ENCODE measurements at places on chromosomes 13 and 19. TPM values are rescaled to one million over a fixed set of nuclear protein-coding genes. Genes with fewer than 3 reads are reported as not detected.

- no peak for DNase-seq
Observed at GRCh38 chr13:99894105-99894839, 77.3 kb downstream of the ZIC5 start.

GRCh38 chr13:28704919-28705318, 13.9 kb downstream of the SLC46A3 start:
- DNase-seq = no peak

Gene PRKCG
- polyA plus RNA-seq = 0.16 TPM

Gene FXYD3
- polyA plus RNA-seq = 0.42 TPM

Gene CYP2A6
- 0.29 TPM for polyA plus RNA-seq

DNA sequence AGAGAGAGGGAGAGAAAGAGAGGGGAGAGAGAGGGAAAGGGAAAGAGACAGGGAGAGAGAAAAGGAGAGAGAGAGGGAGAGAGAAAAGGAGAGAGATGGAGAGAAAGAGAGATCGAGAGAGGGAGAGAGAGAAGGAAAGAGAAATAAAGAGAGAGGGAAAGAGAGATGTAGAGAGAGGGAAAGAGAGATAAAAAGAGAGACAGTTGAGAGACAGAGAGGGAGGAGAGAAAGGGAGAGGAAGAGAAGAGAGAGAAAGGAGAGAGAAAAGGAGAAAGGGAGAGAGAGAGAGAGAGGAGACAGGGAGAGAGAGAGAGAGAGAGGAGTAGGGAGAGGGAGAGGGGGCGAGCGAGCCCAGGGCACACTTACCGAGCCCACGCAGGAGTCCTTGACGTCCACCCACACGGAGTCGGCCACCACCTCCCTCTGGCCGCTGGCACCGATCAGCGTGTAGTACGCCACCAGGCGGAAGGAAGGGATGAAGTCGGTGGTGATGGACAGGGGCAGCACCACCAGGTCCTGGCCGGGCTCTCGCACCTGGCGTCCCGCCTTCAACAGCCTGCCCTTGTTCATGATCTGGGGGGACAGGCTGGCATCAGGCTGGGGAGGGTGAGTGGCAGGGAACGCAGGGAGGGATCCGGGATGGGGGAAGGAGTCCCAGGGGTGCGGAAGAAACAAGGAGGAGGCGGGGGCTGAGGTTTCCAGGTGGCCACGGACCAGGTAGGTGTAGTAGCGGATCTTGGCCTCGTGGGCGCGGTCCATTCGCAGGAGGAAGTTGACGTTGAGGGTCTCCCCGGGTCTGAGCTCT, 10.0 kb downstream of the C3 start:
- no peak for DNase-seq

Gene ADGRE2
- 0.51 TPM for polyA plus RNA-seq

DNA sequence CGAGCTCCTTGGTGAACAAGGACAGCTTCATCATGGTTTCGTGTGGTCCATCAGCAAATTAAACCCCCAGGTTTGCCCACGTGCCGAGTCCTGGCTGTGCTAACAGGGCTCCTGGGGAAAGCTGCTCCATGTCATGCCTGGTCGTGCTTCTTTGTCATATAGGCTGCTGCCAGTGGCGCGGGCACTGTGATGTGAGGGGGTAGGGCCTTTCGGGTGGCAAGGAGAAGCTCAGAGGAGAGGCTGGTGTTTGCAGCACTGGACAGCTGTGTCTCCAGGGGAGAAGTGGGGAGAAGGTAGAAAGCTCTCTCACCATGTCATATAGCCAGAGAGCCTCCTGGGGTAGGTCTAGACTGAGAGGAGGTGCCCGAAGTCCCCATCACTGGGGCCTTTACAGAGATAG, 13.3 kb downstream of the VSTM2B start:
- DNase-seq = no peak

Gene ZNF723
- not detected for polyA plus RNA-seq

GRCh38 chr19:34960940-34961679, 2.9 kb downstream of the ZNF792 start:
- no peak for DNase-seq

DNA sequence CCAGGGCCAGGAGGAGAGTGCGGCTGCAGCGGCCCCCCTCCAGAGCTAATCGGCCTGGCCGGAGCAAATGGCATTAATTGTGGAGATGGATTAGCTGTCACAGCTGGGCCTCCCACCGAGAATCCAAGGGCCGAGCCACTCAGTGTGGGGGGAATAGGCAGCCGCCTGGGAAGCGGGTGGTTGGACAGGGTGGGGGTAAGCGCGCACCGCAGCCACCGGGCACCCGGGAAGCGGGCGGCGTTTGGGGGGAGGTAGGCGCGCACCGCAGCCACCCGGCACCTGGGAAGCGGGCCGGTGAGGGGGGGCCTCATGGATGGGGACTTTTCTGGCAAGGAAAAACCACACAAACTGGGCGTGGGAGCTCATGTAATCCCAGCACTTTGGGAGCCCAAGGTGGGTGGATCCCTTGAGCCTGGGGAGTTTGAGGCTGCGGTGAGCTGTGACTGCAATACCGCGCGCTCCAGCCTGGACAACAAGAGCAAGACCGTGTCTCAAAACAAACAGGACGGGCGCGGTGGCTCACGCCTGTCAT, 9.7 kb downstream of the R3HDM4 start:
- DNase-seq = no peak

DNA sequence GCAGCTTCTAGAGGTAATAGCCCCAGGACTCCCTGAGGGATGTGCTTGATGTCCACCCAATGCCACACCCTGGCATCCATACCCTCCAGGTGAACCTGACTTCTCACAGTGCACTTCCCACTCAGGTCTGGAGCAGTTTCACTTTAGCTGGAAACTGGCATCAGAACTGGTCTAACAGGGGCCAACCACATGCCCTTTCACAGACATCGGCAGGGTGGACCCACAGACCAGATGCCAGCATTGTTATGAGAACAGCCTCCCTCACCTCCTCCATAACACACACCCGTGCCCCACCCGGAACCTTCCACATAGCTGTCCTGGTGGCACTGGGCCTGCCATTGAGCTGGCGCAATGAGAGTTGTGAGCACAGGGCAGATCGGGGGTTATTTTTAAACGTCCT, 77.4 kb upstream of the GPR12 start:
- DNase-seq = no peak

Gene SLC7A1
- polyA plus RNA-seq = 8.7 TPM

- no peak for DNase-seq
Observed at GRCh38 chr19:6378486-6378885, 2.8 kb upstream of the PSPN start.

DNA sequence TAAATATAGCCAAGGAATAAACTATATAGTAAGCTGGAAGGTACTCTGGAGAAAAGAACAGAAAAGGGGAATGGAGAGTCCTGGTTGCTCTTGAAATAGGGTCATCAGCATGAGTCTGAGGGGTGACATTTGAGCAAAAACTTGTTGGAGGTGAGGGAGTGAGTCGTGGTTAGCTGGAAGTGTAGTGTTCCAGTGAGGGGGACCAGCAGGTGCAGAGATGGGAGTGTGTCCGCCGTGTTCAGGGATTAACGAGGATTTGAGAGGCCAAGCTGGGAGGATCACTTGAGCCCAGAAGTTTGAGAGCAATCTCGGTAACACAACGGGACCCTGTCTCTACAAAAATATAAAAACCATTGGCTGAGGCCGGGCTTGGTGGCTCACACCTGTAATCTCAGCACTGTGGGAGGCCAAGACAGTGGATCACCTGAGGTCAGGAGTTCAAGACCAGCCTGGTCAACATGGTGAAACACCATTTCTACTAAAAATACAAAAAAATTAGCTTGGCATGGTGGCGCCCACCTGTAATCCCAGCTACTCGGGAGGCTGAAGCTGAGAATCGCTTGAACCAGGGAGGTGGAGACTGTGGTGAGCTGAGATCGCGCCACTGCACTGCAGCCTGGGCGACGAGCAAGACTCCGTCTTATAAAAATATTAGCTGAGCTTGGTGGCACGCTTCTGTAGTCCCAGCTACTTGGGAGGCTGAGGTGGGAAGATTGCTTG, 1.1 kb downstream of the SUPT5H start:
- DNase-seq = no peak

GRCh38 chr19:14619404-14619803, 36.5 kb downstream of the CLEC17A start:
- no peak for DNase-seq

Gene UBE2L5
- polyA plus RNA-seq = 0.52 TPM

DNA sequence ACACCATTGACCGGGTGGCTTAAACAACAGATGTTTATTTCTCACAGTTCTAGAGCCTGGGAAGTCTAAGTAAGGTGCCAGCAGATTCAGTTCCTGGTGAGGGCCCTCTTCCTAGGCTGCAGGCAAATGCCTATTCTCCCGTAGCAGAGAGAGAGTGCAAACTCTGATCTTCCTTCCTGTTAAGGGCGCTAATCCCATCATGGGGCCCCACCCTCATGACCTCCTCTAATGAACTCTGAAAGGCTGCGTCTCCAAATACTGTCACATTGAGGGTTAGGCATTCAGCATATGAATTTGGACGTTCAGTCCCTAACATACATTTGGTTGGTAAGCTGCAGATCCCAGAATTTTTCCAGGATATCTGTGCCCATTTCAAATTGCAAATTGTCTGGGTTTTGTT, 128.8 kb downstream of the GGACT start:
- no peak for DNase-seq
